ENCODE measurements at places on chromosomes 6 and 20. TPM values are rescaled to one million over a fixed set of nuclear protein-coding genes. Genes with fewer than 3 reads are reported as not detected.

DNA sequence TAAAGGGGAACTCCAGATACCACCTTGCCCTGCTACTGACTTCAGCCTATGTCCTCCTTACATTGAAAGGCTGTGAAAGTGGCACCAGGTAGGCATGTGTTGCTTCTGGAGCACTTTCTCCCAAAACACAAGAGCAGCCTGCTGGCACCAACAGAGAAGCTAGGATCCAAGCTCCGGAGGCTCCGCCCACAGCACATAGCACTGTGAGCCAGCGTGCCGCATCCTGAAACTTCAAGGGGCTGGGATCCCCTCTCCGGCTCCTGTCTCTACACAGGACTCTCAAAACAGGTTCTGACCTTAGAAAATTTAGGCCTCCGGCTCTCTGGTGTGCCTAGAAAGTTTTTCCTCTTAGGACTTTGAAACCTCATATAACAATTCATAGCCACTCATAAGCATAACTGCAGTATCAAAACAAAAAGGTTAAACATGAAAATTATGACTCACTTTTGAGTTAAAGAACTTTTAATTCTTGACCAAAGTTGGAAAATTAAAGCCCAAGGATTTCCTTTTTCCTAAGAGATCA, 41.1 kb downstream of the EZR start:
- DNase-seq: no peak

GRCh38 chr20:51985013-51985415, 182.7 kb upstream of the SALL4 start:
- no peak for DNase-seq

DNA sequence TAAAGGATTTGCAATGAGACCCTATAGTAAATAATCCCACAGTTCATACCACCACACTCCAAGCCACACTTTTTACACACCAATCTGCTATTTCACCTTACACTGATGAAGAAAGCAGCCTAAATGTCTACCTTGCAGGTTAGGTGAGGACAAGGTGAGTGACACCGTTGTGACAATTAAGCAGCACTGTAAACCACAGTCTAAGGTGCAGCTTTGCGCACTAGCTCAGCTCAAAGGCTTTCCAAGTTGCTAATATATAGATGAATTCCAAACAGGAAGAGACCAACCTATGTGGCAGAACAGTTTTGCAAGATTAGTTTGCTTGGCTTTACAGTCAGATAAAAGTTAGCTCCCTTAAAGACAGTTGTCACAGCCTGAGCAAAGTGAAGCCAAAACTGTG, 429.5 kb upstream of the MARCKS start:
- no peak for DNase-seq

DNA sequence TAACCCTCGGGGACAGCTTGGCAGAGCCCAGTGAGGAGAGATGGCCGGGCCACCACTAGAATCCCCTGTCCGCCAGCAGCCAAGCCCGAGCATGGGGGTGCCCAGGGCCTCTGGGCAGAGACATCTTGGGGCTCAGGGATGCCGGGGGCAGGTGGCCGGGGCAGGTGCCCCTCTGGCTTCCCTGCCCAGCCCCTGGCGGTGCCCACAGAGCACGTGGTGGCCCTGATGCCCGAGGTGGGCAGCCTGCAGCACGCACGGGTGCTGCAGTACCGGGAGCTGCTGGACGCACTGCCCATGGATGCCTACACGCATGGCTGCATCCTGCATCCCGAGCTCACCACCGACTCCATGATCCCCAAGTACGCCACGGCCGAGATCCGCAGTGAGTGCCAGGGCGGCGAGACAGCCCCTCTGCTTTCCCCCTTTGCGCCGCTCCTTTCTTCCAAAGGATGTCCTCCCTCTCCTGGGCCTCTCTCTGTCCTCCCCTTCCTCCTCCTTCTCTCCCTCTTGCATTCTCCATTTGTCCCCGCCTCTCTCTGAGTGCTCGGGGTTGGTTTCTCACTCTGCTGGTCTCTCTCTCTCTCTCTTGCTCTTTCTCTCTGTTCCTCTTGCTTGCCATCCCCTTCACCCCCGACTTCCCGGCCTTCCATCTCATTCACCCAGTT, 11.2 kb downstream of the GDAP1L1 start:
- no peak for DNase-seq

MRAP2 gene
- 4.7 TPM for total RNA-seq

SPDEF gene
- 33.8 TPM for total RNA-seq

DNA sequence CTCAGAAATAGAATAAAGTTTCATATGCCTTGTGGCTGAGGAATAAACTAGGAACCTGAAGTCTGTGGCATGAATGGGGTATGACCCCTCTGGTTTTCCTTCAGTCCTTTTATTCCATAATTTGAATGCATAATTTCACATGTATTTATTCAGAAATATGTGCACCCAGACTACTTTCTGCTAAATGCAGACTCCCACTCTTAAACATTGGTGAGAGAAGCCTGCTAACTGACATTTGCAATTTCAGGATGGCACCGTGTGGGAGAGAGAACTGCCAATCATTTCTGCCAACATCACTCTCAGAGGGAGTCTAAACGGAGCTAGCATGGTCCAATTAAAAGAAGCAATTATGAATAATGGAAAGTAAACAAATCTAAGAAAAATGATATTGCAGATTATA, 141.3 kb downstream of the ADGRB3 start:
- no peak for DNase-seq

GRCh38 chr6:127877231-127877630, 23.6 kb downstream of the THEMIS start:
- DNase-seq: no peak

DNA sequence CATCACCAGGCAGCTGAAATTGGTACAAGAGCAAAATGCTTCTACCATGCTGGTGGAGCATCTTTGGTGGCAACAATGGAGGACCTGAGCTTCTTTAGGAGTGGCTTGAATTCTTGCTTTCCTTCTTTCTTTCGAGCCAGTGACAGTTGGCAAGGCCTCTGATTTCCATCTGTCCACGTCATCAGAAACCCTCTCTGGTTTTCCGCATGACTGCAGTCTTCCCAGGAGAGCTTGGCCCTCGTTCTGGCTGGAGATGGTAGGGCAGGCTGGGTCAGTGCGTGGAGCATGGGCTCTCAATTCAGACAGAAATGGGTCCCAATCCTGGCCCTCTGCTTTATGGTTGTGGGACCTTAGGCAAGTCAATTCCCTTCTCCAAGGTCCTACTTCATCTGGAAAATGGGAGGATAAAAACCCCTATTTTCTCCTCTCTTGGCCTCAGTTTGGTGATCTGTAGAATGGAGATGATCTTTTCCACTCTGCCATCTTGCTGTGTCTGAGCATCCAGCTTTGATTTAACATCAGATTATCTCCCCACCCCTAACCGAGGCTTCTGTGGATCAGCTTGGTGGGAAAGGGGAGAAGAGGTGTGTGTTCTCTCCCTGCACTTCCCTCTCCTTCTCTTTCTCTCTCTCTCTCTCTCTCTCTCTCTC, 3.6 kb upstream of the BPIFB1 start:
- peak; percentile 15 for DNase-seq

DNAAF9 gene
- 6.5 TPM for total RNA-seq

COX7A2 gene
- total RNA-seq: 165 TPM

DNA sequence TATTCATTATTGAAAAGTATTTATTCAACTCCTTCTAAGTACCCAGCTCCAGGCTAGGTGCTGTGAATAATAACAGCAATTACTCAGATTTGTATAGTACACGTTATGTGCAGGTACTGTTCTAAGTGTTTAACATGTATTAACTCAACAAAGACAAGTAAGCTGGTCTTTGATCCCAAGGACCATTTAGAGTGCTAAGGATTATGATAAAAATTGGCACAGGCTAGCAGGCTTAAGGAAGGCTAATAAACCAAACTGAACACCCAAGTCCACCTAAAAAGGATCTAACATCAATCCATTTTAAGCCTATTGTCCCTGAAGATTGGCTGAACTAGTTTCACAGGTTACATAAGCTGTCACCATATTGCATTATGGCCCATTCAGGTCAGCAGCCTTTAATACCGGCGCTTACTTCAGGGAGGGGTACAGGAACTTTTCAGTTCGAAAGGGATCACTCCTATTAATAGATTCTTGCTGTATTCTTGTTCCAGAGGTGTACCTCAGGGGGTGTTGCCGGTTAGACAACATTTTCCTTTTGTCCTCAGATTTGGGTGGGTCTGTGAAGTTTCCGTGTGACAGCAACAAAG, 99.0 kb upstream of the GMDS start:
- no peak for DNase-seq

CDSN gene
- not detected for total RNA-seq

SAPCD1 gene
- total RNA-seq: 9.3 TPM

DNA sequence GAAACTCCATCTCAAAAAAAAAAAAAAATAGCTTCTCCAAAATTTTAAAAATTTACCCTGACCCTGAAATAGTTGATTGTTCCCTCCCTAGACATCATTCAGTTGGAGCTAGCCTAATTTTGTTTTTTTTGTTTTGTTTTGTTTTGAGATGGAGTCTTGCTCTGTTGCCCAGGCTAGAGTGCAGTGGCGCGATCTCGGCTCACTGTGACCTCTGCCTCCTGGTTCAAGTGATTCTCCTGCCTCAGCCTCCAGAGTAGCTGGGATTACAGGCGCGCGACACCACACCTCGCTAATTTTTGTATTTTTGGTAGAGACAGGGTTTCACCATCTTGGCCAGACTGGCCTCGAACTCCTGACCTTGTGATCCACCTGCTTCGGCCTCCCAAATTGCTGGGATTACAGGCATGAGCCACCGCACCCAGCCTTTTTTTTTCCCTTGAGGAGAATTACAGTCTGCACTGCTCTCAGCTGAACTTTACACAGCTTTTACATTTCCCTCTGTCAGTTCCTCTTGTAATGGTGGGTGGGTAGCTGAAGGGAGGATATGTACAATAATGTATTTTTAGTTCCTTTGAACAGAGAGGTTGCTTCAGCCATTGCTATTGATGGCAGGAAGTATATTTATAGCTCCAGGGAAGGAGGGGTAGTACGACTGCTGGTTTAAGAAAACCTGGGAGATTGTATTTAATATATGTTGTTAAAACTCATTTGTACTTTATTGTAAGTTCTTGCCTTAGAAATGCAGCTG, 27.7 kb downstream of the PTPRA start:
- no peak for DNase-seq

SYCP2 gene
- 2.5 TPM for total RNA-seq

DNA sequence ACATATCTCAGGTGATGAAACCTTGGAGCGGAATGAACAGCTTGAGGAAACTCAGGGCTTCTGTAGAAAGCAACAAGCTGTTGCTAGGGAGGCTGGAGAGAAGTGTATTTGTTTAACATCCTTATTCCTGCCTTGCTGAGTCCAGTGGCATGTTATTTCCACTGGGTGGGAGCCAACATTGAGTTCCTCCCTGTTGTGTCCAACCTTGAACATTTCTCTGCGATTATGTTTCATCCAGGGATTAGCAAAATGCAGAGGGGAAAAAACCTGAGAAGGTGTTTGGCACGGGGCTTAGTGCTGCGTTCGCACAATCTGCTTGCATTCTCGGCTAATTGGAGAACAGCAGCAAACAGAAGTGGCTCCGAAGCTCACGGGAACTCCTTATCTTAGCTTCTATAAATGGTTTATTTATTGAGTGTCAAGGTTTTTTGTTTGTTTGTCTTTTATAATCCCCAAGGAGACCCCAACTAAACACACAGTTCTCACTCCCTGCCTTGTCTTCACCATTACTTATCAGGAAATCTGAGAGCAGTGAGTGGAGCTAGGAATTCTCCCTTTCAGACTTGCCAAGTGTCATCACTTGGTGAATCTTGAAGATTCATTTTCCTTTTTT, 412.8 kb downstream of the CDC5L start:
- DNase-seq: no peak
